Suppressor macrophage treated with lipopolysaccharide for 1 hour (primary cell): ENCODE measurements at places on chromosomes 4 and X.
A peak's percentile ranks its signal among the peaks of the same experiment; 100 is the strongest.

- DNase-seq: no peak
Observed at GRCh38 chr4:156771171-156771837, 200.3 kb downstream of the PDGFC start.

GRCh38 chrX:120736989-120737388 lies 107.1 kb upstream of the C1GALT1C1 start:
- DNase-seq: no peak

DNA sequence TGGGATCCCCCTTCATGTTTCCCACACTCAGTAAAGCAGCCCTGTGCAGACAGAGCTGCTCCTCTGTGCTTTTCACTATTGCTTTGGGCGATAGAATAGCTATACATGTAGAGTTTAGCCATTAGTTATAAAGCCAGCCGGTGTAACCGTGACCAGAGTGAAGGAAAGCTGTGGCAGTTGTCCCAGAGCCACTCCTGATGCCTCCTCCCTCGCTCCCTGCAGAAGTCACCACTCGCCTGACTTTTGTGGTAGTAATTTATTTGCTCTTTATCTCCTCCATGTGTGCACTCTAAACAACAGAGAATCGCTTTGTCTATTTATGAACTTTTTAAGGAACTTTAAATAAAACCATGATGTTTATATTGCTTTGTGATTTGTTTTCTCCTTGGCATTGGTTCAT lies 41.8 kb upstream of the WWC2 start:
- DNase-seq: no peak

- DNase-seq: no peak
Observed at GRCh38 chr4:108488865-108489264, 131.5 kb upstream of the RPL34 start.

DNA sequence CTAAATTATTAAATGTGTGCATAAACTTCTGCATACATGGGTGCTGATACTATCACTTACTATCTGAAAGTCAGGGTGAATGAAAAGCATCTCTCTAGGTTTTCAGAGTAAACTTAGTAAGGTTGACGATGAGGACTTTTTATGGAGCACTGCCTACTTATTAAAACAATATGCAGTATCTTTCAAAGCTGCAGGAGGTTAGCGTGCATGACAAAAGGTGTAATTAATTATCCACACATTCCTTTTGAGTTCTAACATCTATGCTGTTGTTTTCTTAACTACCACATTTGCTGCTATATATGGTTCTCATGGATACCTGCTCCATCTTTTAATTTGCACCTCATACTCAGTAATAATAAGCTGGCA lies 256.2 kb downstream of the FSTL5 start:
- DNase-seq: no peak

DNA sequence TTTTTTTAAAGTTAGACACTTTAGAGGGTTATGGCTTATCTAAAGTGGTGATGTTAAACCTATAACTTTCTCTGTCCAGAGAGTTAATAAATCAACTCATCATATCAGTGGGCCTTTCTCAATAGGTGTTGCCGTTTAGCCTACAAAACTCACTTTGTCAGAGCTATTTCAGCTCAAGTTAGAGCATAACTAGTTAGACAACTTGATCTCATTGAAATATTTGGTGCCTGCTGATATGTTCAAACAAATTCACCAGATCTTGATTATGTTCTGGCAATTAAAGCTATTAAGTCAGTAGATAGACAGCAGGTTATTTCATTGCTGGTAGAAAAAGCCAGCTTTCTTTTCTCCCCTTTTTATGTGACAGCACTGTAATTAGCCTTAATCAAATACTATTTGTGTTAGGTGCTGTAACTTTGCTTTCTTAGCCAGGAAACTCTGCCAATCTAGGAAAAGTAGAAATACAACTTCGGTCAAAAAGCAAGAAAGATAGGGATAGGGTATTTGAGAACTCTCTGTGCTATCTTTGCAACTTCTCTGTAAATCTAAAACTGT lies 191.8 kb downstream of the MAML3 start:
- DNase-seq: no peak

DNA sequence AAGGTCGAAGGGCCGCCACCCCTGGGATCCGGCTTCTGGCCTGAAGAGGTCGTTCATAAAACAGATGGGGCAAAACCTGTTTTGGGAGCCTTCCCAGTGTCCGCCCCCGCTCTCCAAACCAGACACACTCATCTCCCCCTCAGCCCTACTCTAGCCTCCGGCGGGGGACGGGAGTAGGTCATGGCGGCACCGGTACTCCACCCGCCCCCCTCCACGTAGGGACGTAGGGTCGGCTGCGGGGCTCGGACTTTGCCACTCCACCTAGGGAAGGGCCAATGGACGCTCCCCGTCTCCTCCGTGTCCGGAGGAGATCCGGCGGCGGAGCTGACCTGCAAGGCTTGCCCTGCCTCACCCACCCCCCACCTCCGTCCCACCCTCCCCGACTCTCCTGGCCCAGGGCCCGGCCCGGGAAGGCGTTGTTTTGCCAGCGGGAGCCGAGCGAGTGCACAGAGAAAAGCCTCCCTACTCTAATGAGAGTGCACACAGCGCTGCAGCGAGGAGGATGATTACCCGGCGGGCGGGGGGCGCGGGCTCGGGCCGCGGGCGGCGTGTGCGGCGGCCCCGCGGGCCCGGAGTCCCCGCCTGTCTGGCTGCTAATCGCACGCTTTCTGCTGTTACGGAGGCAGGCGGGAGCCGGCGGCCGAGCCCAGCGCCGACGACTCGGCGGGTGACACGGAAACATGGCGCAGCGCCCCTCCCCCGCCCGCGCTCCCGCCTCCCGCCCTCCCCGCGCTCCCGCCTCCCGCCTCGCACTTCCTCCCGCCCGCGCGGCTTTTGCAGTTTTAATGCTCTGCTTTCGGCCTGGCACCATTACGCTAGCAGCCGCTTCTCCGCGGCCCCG lies 8.3 kb upstream of the BCOR start:
- peak; percentile 69 for DNase-seq

DNA sequence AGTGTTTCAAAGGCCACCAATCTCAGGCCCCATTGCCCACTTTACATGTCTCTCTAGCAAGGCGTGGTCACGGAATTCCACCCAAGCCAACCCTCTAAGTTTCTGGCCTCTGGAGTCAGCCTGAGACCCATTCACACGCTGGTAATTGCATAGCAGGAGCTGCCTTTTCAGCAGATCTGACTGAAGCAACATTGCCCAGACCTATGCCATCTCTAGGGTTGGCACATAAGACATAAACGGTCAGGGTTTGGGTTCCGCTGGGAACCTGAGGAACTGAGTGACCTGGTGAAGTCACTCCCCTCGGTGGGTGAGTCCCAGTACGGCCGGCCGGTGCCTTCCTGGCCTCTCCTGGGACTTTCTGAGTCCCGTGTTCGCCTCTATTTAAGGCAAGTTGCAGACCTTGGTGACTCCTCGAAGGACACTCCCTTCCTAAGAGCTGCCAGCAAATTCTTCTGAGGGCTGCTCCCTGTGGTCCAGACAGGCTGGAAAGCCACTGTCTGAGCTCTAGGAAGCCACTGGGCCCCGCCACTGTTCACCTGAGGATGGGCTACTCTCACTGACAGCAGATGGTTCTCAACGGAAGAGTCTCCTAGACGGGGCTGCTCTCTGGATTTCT lies 15.9 kb downstream of the CTAG1A start:
- no peak for DNase-seq

GRCh38 chr4:80053140-80053910 lies 19.7 kb downstream of the ANTXR2 start:
- DNase-seq: no peak

- DNase-seq: peak; percentile 56
Observed at GRCh38 chr4:155972098-155972497, 18.4 kb upstream of the CTSO start.

DNA sequence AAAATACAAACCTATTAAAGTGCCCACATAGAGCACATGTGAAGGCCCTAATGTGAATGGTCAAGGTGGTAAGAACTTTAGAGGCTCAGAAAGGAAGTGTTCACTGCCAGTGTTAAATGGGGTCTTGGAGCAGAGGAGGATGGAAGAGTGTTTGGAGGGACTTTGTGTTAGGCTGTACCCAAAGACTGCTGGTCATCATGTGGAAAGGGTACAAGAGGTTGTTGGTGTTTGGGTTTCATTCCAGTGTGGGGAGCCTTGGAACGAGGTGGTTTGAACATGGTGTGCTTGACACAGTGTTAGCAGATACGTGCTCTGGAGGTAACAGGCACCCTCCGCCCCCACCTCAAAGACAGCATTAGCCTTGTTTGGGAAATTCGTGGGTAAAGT lies 73.1 kb downstream of the RAPGEF2 start:
- DNase-seq: no peak

DNA sequence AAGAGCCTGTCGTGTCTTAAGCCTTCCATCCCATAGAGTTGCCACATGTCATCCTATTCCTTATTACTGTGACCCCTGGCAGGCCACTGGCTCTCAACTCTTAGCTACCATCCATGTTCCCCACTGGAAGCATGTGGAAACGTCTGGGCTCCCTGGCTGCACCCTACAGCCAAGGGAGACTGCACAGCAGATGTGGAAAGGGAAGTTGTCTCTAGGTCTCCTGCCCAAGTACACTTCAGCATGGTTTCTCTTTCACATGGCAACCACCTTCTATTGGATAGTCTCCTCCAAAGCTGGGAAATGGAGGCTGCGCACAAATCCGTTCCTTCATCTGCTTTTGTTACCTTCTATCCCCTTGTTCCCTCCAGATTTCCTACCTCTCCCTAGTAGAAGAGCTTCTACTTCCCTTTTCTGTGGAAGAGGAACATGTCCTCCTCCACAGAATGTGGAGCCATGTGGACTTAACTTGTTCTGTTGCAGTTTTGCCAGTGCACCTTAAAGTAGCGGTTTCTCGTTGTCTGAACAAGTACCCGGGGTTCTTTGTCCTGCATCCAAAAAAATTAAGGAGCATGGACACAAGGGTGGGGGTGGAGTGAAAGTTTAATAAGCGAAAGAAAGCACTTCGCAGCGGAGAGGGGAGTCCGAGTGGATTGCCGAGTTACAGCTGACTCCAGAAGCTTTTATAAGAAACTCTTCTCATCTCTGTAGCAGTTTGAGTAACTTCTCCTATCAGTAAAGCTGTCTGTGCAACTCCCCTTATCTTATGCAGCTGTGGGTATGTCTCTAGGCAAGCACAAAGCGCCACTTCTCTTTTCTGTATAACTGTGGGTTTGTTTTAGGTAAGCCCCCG lies 52.5 kb downstream of the HMGB2 start:
- no peak for DNase-seq

DNA sequence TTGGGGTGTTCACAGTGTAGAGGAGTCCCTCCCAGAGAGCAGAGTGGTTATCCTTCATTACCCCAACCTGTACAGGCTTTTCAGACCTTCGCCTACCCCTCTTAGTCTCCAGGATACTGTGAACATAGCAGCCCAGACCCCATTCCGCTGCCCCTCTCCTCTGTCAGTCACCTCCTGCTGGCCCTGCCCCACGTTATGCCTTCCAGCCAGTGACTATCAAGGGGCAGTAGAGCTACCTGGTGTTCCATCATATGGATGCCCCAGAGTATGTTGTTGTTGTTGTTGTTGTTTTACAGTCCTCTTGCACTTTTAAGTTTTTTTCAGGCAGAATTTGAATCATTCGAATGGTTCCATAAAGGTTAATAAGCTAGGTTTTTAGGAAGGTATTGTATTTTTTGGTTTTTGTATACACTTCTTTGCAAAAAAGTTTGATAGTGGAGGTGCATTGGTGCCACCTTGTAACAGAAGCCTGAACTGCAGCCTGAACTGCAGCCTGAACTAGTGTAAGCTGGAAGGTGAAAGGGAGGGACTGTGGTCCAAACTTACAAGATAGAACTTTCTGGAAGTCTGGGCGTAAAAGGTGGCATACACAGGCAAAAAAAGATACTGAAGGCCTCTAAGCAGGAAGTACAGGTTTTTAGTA lies 101.4 kb upstream of the RAB40AL start:
- DNase-seq: peak; percentile 1

DNA sequence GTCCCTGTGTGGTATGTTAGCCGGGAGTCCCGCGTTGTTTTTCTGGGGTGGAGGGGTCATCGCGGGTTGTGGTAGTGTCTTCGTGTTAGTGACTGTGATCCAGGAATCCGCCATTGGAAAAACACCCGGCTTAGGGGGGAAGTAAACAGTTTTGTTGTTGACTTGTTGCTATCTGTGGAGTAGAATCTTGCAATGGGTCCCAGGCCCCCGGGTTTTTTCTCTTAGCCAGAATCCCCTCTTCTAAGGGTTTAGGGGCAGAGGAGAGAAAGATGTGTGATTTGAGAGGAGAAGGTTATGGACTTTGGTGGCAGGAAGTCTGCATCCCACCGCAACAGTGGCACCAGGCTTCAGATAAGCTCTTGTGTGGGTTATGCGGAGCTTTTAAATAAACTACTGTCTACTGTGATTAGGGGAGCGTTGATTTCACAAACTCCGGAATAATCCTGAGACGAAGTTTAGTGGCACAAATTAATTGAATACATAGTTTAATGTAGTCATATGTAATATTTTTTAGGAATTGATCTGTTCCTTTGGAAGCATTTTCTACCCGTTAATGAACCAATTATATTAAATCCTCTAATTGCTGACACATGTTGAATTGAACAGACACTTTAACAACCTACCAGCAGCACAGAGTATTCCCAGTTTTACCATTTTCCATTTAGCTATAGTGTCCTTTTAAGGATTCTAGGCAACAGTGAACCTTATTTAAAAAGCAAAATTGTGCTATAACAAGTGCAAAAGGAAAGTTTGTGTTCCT lies 1.4 kb downstream of the DDX3X start:
- no peak for DNase-seq

GRCh38 chr4:38163216-38164006 lies 203.2 kb downstream of the PTTG2 start:
- peak; percentile 65 for DNase-seq

DNA sequence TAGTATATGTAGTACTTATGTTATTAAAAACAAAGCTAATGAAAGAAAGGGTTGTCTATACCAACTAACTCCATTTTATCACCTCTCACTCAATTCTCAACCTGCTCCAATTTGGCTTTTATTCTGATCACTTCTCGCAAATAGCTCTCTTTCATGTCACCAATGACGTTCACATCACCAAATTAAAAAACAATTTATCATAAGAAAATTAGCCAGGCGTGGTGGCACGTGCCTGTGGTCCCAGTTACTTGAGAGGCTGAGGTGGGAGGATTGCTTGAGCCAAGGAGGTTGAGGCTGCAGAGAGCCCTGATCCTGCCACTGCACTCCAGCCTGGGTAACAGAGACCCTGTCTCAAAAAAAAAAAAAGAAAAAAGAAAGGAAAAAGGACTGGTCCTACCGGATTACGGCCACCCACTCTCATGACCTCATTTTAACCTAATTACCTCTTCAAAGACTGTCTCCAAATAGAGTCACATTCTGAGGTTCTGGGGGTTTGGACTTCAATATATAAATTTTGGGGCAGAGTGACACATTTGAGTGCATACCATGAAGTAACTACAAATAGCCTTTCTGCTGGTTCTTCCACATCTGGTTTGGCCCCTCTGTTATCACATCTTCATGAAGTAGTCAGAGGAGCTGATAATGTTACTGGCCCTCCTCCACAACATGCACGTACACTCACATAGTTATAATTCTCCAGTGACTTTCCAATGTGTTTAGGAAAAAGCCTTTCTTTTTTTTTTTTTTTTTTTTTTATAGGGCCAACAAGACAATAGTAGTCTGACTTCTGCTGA lies 15.8 kb upstream of the RBMX start:
- DNase-seq: no peak

GRCh38 chr4:109434007-109434971 lies 674 bp downstream of the SEC24B start:
- peak; percentile 30 for DNase-seq
